ENCODE measurements at places on chromosomes 6 and 20. TPM values are rescaled to one million over a fixed set of nuclear protein-coding genes. Genes with fewer than 3 reads are reported as not detected.
A peak's percentile ranks its signal among the peaks of the same experiment; 100 is the strongest.

DNA sequence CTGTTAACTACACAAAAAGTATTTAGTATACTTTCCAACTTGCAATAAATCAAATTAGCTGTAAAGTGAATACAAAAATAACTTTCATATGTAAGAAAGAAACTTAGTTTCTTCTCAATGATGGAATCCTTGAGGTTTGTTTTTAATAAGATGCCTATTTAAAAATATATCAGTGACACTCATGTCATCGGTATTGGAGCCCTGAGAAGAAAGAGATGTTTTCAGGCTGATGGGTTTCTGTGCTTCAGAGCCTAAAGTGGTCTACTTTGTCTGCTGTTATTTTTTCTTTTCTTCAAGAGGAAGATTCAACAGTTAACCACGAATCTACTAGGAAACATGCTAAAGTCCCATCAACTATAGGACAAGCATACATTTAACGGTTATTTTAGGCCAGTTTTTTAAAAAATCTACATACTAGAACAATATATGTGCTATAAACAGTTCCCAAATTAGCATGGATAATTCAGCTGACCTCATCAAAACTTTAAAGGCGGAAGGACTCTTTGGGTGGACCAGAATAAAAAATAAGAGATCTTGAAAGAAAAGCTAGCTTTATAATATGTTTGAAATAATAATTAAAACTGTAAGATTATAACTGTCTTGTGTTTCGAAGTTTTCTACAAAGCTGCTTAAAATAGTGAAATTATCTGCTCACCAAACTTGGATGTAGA lies 147.0 kb upstream of the SAMD5 start:
- no peaks in the 10 kb centered on the region for H3K4me1 ChIP-seq
- peaks cover 20% of the 10 kb centered on the region for H3K36me3 ChIP-seq
- no peaks in the 10 kb centered on the region for H3K27me3 ChIP-seq
- no peak overlapping the region for H3K4me3 ChIP-seq
- no peak overlapping the region for H3K27ac ChIP-seq
- DNase-seq = no peak

DNA sequence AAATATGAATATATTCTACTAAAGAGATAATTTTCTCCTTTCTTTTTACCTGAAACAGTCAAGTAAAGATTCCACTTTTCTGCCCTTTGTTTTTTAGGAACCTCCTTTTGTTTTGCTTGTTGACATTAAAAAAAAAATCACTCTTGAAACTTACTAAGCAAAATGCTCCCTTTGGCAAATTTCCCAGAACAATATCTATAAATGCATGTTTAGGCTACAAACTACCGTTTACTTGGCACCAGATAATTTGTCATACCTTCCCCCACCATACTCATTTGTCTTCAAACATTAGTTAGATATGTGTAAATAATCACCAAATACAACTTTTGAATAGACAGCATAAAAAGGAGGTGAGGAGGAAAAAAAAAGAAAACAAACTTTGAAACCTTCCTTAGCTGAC lies 604.7 kb downstream of the RFPL4B start:
- H3K36me3 ChIP-seq = no peaks in the 10 kb centered on the region
- no peaks in the 10 kb centered on the region for H3K27me3 ChIP-seq
- no peak for DNase-seq
- no peaks in the 10 kb centered on the region for H3K4me1 ChIP-seq

DNA sequence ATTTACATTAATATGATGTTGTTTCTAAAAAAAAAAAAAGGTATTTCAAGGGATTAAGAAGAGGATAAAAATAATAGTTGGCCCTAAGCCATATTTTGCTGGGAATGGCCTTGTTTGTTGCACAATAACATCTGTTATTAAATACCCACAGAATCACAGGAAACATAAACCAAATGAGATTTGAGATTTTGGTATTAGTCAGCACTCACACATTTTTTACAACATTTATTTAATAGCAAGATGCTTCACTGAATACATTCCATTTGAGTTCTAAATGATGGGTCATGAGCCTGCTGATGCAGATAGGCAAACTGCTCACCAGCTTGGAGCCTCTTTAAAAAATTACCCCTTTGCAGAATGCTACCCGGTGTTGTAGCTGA lies 92.9 kb upstream of the ENPP5 start:
- DNase-seq = no peak
- no peaks in the 10 kb centered on the region for H3K27me3 ChIP-seq
- peak overlapping the region; percentile 31 for H3K27ac ChIP-seq
- no peaks in the 10 kb centered on the region for H3K36me3 ChIP-seq
- H3K4me1 ChIP-seq = peaks cover 6% of the 10 kb centered on the region

GRCh38 chr6:15464211-15464725 lies 198.6 kb downstream of the DTNBP1 start:
- no peak overlapping the region for H3K27ac ChIP-seq
- no peak for DNase-seq
- H3K36me3 ChIP-seq = no peaks in the 10 kb centered on the region

DNA sequence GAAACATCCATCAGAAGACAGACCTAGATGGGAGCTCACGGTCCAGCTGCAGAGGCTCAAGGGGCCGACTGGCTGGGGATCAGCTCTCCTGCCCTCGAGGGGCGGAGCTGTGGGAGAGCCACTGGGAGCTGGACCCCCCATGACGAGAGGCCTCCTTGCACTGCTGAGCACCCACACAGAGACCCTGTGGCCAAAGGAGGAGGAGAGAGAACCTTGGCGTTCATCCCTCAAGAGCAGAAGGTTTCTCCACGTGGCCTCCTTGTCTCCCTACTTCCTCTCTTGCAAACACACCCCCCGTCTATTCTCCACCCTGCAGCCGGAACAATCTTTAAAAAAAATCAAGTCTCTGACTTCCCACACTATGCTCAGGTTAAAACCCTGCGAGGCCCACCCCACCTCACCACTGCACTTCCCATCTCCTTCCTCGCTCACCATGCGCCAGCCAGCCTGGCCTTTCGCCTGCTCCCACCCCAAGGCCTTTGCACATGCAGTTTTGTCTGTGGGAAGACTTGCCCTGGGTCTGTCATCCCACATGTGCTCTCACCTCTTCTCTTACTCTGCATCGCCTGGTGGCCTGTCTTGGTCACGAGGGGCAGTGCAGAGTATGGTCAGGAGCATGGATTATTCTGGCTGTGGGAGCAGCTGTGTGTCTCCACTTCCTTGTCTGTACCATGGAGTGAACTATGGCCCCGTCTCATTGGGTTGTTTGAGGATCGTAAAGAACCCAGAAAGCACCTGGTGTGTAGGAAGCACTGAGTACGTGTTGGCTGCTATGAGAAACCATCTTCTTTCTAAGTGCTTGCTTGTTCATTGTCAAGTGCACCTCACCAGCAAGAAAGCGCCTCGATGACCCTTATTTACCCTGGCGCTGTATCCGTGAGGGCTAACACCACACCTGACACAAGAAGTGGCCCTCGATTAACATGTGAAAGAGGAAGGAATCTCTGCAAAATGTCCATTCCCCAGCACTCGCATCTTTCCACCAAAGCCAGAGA lies 32.9 kb downstream of the PMEPA1 start:
- no peak overlapping the region for H3K4me3 ChIP-seq
- no peak for DNase-seq
- peaks cover 26% of the 10 kb centered on the region for H3K4me1 ChIP-seq
- no peaks in the 10 kb centered on the region for H3K36me3 ChIP-seq

DNA sequence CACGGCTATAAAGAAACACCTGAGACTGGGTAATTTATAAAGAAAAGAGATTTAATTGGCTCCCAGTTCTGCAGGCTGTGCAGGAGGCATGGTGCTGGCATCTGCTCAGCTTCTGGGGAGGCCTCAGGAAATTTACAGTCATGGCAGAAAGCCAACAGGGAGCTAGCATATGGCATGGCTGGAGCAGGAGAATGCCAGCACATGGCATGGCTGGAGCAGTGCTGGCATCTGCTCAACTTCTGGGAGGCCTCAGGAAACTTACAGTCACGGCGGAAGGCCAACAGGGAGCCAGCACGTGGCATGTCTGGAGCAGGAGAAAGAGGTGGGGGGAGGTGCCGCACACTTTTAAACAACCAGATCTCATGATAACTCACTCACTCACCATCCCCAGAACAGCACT lies 32.5 kb upstream of the DACT2 start:
- H3K27me3 ChIP-seq = no peaks in the 10 kb centered on the region
- no peak overlapping the region for H3K4me3 ChIP-seq
- no peak overlapping the region for H3K27ac ChIP-seq
- peak; percentile 58 for DNase-seq
- no peaks in the 10 kb centered on the region for H3K36me3 ChIP-seq

DNA sequence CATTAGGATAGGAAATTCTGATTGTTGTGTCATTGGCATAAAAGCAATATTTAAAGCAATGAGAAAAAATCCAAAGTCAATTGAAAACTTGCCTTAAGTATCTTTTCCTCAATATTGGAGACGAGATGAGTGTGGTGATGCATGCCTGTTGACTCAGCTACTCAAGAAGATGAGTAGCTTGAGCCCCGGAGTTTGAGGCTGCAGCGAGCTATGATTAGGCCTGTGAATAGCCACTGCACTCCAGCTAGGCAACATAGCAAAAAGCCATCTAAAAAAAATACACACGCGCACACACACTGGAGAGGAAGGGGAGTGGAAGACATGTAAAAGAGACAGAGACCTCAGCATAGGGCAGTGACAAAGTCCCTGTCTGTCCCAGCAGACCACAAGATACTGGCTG lies 9.7 kb upstream of the MARCKS start:
- no peaks in the 10 kb centered on the region for H3K4me1 ChIP-seq
- no peak overlapping the region for H3K4me3 ChIP-seq
- no peak overlapping the region for H3K27ac ChIP-seq
- DNase-seq = no peak

DNA sequence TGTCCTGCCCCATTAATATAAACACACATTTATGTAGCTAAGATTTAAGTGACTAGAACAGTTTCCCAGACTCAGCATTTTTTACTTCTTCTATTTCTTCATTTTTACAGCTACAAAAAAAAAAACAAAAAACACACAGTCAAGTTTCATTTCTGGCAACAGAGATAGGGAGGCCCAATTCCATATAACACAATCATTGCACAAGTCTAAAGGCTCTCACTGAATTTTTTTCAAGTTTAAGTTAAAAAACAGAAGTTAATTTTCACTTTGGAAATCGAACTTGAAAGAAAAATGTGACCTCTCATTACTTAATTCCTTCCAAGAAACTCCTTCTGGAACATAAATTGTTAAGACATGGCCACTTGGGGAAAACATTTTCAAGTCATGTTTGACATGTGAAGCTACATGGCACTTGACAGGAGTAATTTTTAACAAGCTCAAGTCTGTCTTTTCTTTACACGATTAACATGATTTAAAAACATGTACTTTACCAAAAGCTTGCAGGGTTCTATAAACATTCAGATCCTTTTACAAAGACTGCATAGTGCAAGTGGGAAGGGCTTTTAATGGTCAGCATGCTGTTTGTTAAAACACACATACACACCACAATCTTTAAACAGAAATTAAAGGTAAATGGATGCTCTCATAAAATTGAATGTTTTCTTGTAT lies 100.1 kb upstream of the CCDC28A start:
- H3K4me1 ChIP-seq = no peaks in the 10 kb centered on the region
- H3K27me3 ChIP-seq = no peaks in the 10 kb centered on the region
- H3K36me3 ChIP-seq = no peaks in the 10 kb centered on the region
- H3K27ac ChIP-seq = peak overlapping the region; percentile 18
- no peak overlapping the region for H3K4me3 ChIP-seq

GRCh38 chr6:24233813-24234442 lies 107.9 kb downstream of the NRSN1 start:
- no peak for DNase-seq
- no peak overlapping the region for H3K4me3 ChIP-seq
- no peak overlapping the region for H3K27ac ChIP-seq
- no peaks in the 10 kb centered on the region for H3K36me3 ChIP-seq
- H3K27me3 ChIP-seq = no peaks in the 10 kb centered on the region
- no peaks in the 10 kb centered on the region for H3K4me1 ChIP-seq

GRCh38 chr20:48856130-48856529 lies 28.3 kb upstream of the PREX1 start:
- no peak for DNase-seq
- no peak overlapping the region for H3K4me3 ChIP-seq
- H3K36me3 ChIP-seq = no peaks in the 10 kb centered on the region
- H3K27ac ChIP-seq = no peak overlapping the region

- H3K27ac ChIP-seq = peak overlapping the region; percentile 93
- peak overlapping the region; percentile 48 for H3K4me3 ChIP-seq
- peak; percentile 9 for DNase-seq
- H3K4me1 ChIP-seq = peaks cover 41% of the 10 kb centered on the region
- H3K27me3 ChIP-seq = no peaks in the 10 kb centered on the region
Measured at GRCh38 chr6:25961619-25962148, 918 bp upstream of the TRIM38 start.

GRCh38 chr6:98044791-98045470 lies 761.9 kb upstream of the MMS22L start:
- no peaks in the 10 kb centered on the region for H3K4me1 ChIP-seq
- H3K4me3 ChIP-seq = no peak overlapping the region
- no peaks in the 10 kb centered on the region for H3K36me3 ChIP-seq
- no peak overlapping the region for H3K27ac ChIP-seq
- DNase-seq = no peak

DNA sequence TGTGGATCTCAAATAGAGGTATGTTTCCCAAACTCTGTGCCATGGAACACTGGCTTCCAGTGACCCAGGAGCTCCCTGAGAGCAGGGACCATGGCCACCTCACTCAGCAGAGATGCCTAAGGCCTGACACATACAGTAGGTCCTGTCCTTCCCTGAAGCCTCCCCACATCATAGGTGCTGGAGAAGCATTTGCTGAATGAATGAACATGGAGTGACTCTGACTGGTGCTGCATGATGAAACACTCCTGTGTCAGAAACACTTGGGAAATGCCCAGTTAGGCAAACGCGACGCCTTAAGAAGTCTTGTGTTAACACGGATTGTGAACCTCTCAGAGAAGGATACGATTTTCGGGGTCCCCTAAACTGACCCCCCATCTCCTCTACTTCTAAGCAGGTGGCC lies 14.3 kb downstream of the SLA2 start:
- DNase-seq = no peak
- H3K36me3 ChIP-seq = no peaks in the 10 kb centered on the region
- no peak overlapping the region for H3K4me3 ChIP-seq
- H3K4me1 ChIP-seq = no peaks in the 10 kb centered on the region
- H3K27ac ChIP-seq = no peak overlapping the region

DNA sequence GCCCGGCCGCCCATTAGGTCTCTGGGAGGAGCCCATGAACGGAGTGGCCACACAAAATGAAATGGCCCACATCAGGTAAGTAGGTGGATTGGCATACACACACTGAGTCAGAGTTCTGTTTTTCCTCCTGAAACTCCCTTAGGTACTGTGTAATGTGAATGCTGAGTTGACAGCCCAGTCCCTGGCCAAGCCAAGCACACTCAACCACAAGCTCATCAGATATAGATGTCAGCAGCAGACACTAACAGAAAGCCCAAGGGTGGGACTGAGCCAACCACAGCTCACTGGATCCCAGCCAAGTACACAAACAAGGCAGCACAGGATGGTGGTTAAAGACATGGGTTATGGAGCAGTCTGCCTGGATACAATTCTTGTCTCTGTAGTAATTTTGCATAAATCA lies 403.4 kb downstream of the GJA1 start:
- H3K4me3 ChIP-seq = no peak overlapping the region
- H3K36me3 ChIP-seq = no peaks in the 10 kb centered on the region
- no peaks in the 10 kb centered on the region for H3K4me1 ChIP-seq
- DNase-seq = no peak
- no peaks in the 10 kb centered on the region for H3K27me3 ChIP-seq

The SASH1 gene
- 30.7 TPM for total RNA-seq

The AIF1 gene
- total RNA-seq = 15.3 TPM

The CCM2L gene
- total RNA-seq = 28.2 TPM

The TCP11 gene
- total RNA-seq = not detected

The CST3 gene
- total RNA-seq = 878 TPM

The SPEF1 gene
- total RNA-seq = not detected

Measured in adrenal gland (tissue), 19 donors.